ENCODE measurements at places on chromosomes 1 and 21. TPM values are rescaled to one million over a fixed set of nuclear protein-coding genes. Genes with fewer than 3 reads are reported as not detected.

DNA sequence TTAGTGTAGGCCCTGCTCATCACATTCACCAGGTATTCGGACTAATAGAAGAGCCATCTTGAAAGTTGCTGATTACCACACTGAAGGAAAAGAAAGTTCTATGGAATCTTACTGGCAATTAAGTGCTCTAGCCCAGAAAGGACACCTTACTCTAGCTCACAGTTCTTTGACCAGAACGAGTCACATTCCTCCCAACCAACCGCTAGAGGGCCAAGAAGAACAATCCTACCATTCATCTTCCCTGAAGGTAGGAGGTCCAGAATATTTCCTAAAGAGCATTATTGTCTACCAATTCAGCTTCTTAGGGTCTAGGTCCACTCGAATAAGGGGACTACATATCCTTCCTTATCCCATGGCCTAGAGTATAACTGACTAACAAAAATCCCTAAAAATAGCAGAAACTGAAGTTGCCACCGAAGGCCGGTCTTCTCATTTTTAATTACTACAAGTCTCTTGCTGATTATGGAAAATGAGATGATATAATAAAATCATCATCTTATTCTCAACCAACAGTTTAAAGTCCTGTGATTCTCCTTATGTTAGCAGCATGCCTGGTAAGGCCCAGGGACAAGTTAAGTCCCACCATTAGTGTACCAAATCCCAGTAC, 2.7 kb upstream of the FMO1 start:
- peak; percentile 37 for DNase-seq

DNA sequence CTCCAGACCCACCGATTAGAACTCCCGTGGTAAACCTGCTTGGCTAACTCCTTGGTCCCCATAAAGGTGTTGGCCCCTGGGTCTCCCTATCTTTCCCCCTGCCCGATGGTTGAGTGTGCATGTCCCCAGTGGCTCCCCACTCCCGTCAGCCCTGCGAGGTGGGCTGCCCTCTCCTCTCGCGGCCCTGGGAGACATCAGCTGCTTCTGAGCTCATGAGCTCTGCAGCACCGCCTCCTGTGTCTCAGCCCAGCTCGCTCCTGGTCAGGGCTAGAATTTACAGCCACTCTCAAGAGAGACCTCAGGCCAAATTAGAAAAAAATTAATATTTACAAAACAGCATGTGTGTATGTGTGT, 15.9 kb upstream of the ZBTB21 start:
- DNase-seq, result no peak

DNA sequence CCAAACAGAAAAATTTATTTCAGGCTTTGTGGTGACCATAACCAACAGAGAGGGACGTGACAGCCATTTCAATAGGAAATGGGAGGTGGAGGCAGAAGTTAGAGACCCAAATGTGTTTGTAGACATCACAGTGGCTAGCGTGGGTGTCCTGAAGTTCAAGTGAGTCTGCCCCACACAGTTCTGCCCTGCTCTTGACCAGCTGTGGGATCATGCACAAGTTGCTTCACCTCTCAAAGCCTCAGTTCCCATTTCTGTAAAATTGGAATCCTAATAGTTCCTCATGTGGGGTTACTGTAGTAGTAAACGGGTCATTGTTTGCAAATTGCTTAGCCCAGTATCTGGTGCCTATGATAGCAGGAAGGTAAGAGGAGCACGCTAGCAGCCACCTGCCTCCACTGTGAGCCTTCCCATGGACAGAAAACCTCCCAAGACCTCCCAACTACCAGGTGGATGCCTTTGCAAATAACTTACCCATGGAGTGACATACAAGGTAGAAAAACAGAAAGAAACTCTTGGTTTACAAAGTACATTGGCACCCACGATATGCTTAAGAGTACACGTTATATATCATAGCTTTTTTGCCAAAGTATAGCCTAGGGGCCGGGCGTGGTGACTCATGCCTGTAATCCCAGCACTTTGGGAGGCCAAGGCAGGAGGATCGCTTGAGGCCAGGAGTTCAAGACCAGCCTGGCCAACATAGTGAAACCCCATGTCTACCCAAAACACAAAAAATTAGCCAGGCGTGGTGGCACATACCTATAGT, 29.1 kb downstream of the FHAD1 start:
- no peak for DNase-seq

Gene BROX
- 59.8 TPM for total RNA-seq

DNA sequence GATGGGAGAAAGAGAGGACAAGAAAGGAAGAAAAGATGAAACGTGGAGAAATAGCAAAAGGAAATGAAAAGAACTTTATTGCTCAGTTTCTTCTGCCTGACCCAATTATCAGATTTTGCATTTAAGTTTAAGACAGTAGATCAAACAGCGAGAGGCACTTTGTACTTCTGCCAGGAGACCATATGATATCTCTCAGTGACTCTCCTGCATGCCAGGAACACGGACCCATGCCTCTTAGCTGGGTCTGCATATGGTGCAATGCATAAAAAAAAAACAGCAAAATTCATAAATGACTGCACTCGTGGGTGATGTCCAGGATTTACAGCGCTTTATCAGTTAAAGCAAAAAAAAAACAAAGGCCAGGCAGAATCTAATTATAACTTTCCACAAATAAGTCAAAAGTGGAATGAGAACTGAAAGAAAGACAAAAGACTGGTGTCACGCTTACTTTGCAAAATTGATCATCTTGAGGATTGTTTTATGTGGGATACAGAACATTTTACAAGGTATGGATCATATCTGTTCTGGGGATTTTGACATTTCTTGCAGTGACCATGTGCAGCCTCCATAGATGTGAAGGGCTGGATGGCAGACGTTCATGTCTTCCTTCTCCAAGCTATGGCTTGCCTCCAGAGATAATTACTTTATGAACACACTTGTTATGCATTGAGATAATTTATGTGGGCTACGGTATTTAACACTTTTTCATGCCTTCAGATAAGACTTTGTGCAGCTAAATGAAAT, 79.5 kb downstream of the RUNX1 start:
- no peak for DNase-seq

Gene SHISA4
- 16.5 TPM for total RNA-seq

DNA sequence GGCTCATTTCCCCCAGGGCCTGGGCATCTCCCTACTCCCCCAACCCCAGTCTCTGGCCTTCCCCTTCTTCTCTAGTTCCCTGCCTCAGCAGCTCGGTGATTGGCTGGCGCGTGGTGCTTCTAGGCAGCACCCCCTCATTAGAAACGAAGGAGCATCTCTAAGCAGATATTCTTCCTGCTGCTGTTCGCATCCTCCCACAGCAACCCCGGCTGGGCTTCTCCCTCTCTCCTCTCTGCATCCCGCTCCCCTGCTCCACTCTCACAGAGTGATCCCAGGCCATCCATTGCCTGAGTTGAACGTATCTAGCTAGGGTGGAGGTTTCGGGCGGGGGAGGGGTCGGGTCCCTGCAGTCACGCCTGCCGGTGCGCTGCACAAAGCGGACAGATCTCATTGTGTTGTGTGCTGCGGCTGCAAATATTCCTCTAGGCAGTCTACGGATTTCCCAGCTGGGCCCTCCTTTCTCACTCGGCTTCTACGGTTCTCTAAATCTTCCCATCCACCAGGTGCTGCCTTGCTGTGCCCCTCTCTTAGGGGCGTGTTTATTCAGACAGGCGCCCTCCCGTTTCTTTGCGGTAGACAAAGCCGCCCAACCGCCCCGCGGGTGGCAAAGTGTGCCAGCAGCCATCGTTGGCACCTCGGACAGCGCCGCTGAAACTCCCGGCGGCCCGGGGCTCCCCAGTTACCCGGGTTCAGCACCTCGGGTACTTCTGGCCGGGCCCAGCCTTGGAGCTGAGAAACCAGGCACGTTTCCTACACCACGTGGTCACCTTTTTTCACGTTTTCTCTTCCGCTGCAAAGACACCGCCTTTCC, 2.2 kb downstream of the CACNA1E start:
- DNase-seq, result no peak

- no peak for DNase-seq
Observed at GRCh38 chr1:42328916-42329496, 6.0 kb downstream of the FOXJ3 start.

GRCh38 chr1:110119843-110120242, 7.6 kb downstream of the UBL4B start:
- no peak for DNase-seq

Gene KIRREL1
- 46.0 TPM for total RNA-seq

- DNase-seq, result no peak
Observed at GRCh38 chr21:28492127-28492526, 500.6 kb downstream of the LTN1 start.

GRCh38 chr1:62100442-62100841, 94.2 kb upstream of the L1TD1 start:
- DNase-seq, result no peak

GRCh38 chr1:55531644-55532043, 316.5 kb upstream of the USP24 start:
- DNase-seq, result no peak

DNA sequence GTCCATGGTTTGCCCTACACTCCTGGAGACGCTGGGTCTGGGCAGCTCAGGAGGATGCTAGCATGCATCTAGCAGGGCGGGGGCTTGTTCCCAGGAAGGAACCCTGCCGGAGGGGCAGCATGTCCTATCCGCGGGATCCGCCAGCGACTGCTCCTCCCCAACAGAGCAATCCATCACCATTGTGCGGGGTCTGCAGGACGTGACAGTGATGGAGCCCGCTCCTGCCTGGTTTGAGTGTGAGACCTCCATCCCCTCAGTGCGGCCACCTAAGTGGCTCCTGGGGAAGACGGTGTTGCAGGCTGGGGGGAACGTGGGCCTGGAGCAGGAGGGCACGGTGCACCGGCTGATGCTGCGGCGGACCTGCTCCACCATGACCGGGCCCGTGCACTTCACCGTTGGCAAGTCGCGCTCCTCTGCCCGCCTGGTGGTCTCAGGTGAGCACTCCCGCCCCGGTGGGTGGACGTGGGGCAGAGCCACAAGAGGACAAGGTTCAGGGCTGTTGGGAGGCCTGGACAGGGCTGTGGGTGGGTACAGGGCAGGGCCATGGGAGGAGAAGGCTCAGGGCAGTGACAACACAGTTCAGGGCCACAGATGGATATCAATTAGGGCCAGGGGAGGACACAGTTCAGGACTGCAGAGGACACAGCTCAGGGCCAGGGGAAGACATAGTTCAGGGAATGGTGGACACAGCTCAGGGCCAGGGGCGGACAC, 71.3 kb downstream of the OBSCN start:
- no peak for DNase-seq

- no peak for DNase-seq
Observed at GRCh38 chr1:51512120-51512519, 6.9 kb downstream of the EPS15 start.

Gene PSMG1
- 146 TPM for total RNA-seq

DNA sequence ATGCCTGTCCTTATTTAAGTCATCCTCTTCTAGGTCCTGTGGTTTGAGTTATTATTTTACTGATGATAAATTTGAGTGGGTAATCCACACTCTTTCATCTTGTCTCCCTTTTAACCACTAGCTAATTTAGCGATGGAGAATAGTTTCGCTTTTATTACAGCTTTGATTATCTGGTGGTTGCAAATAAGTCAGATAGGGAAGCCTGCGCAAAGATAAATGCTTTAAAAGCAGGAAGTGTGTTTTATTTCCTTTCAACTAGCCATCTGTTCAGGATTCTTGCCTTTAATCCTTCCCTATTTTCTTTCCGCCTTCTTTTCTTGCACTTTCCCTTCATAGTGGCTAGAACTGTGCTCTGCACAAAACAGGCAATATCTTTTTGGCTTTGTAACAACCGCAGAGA, 129.0 kb downstream of the TGFB2 start:
- DNase-seq, result no peak

DNA sequence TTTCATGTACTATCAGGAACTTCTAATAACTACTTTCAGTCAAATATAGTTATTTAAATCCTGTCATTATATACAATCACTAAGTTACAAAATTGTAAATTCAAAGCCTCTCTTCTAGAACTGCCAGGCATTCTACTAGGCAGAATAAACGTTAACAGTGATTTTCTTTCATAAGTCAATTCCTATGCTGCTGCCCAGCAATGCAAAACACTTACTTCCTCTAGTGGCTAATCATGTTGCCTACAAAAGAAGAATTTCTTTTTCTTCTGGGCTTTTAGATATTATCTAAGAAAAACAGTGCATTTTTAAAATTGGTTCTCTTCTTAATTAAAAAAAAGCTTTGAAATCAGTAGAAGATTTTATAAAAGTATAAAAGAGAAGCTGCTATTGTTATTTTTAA, 509.8 kb upstream of the ADAMTS5 start:
- DNase-seq, result no peak

Gene VASH2
- total RNA-seq, result 4.4 TPM

Gene RGS5
- 8.3 TPM for total RNA-seq

- no peak for DNase-seq
Observed at GRCh38 chr1:160646180-160646579, 664 bp downstream of the SLAMF1 start.

Gene EPHA8
- total RNA-seq, result not detected

GRCh38 chr1:180586671-180587155, 27.9 kb downstream of the OVAAL start:
- DNase-seq, result peak; percentile 65

- peak; percentile 19 for DNase-seq
Observed at GRCh38 chr1:213564215-213564659, 423.5 kb upstream of the PROX1 start.

GRCh38 chr1:231767471-231767870, 140.9 kb downstream of the DISC1 start:
- DNase-seq, result no peak

DNA sequence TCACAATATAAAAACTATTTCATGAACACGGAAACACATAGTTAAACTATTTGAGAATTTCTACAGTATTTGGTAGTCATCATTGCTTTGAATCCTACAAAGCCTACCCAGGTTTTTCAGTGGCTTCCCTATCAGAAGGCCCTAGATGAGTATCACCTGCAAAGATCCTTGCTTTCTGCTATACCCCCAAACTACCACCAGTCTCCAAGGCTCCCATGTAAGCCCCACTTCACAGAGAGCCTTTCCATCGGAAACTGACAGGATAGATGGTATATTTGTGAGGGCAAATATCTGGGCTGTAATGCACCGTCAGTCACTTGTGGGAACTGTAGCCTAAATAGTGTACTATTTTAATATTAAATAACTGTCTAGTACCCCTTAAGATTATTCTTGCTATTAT, 674.3 kb downstream of the BRINP3 start:
- no peak for DNase-seq

Gene C1orf141
- not detected for total RNA-seq

GRCh38 chr1:152458384-152459185, 44.5 kb upstream of the CRNN start:
- peak; percentile 81 for DNase-seq

GRCh38 chr1:166302989-166303758, 136.4 kb upstream of the FAM78B start:
- no peak for DNase-seq

- DNase-seq, result no peak
Observed at GRCh38 chr21:39332175-39332574, 16.7 kb downstream of the HMGN1 start.

Gene ZNF648
- not detected for total RNA-seq
